ENCODE measurements at places on chromosomes 13 and 19.

DNA sequence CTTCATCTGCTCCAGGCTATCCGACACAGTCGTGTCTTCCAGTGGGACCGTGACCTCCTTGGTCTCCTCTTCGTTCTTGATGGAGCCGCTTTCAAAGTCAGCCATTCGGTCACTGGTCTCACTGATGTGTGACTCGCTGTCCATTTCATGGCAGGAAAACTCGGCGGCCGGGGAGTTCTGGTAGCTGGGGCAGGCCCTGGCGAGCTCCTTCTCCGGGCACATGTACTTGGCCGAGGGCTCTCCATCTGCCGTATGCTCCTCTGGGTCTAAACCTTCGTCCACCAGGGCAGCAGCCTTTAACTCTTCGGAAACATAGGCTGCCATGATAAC is 69.8 kb downstream of the TSHZ3 start:
- no peak for DNase-seq

GRCh38 chr13:92224052-92224821 is 825.8 kb downstream of the GPC5 start:
- DNase-seq = no peak

DNA sequence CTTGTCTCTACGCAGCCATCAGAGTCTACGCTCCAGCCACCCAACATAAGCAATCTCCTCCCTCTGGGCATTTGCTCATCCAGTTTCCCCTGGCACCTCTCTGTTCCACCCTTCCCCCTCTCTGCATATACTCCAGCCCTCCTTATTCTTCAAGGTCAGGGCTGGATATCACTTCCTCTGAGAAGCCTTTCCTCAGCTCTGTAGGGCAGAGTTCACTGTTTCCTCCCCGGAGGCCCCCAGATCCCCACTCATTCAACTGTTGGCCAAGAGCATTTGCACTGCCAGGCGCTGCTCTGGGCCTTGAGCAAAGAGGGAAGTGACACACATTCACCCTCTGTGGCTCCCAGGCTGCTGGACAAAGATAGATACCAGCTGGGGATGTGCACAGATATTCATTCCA is 3.3 kb downstream of the FCGRT start:
- no peak for DNase-seq

DNA sequence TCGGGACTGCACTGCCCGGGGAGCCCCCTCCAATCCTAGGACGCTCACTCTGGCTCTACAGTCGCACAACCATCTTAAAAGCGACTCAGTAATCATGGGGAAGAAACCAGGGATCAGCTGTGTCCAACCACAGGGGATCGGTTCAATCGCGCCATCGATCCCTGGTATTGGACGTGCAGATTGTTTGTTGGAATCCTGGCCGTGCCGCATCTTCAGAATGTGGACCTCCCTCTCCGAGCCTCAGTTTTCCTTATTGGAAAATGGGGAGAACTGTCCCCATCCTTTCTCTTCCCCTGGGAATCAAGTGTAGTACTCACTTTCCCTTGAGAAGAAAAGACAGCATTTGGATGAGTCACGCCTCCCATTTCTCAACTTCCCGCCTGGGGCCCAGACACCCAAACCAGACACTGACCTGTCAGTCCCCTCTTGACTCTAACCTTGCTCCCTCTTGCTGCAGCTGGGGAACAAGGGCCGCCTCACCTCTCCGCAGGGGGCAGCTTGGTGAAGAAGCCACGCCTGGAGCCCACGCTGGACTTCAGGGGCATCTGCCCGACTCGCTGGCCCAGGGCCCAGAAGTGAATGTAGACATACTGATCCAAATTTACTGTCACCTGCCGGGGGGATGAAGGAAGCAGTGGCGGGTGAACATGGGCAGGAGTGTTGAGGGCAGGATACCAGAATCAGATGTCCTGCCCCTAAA is 17.6 kb downstream of the EMP3 start:
- no peak for DNase-seq

Measured in hematopoietic multipotent progenitor cell treated with erythropoietin and hydrocortisone succinate and interleukin-3 and kit ligand, for 17 days (in vitro differentiated cells).